NCI-H82 (cell line): ENCODE measurements at places on chromosomes 7 and 10.

GRCh38 chr7:50359995-50360925, 55.7 kb downstream of the IKZF1 start:
- peak; percentile 73 for DNase-seq

DNA sequence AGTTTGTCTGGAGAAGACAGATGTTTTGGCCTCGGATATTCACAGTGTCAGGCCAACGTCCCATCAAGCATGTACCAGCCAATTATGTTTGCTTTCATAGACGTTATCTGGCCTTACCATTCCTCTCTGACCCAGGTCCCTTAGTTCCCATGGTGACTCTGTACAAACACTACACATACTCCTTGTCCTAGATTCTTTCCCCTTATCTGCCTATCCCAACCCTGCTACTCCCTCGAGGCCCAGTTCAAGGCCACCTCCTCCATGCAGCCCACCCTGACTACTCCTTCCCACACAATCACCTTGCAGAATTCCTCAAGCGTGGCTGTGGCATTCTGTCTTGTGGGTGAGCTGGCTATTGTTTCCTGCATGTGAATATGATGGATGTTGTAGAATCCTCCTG, 155.2 kb downstream of the PRKAG2 start:
- no peak for DNase-seq

GRCh38 chr7:111762211-111762610, 199.9 kb upstream of the IMMP2L start:
- DNase-seq, result no peak

DNA sequence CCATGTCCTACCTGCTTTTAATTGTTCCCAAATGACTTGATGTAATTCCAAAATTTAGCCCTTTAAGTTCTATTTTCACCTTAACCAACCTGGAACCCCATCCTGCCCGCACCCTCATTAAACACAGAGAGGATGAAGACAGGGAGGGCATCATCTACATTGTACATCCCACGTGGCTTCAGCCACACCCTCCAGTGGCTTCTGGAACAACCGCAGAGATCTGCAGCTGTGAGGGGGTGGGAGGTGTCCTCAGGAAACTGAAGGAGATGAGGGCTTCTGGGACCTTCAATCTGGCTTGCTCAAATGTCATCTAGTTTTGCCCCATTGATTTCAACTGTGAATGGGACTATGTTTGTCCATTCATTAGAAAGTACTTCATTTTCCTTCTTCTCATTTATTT, 39.0 kb downstream of the AKR1B1 start:
- no peak for DNase-seq

DNA sequence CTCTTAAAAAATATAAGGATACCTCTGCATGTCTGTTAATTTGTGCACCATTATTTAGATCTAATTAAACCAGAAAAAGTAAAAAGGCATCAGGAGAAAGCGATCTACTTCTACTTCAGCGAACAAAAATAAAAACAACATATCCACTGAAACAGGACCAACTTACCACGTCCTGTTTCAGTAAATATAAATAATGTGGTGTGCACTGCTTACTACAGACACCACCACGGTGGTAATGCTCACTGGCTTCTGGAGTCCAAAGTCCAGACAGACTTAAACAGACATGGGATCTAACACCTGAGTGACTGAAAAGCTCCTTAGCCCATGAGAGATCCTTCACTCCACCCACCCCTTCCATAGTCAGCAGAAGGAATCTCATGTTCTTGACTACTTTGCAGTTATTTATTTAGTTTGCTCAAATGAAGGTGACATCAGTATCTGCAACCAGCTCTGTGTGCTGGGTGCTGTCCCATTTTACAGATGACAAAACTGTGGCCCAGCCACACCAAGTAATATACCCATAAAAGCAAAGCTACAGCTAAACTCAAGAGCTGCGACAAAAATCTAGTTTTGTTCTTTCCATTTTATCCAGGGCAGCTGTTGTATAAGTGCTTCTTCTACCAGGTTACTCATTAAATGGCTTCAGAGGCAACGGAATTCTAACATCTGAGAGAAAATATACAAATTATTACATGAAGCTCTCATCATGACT, 62.1 kb upstream of the NCAPG2 start:
- DNase-seq, result no peak

DNA sequence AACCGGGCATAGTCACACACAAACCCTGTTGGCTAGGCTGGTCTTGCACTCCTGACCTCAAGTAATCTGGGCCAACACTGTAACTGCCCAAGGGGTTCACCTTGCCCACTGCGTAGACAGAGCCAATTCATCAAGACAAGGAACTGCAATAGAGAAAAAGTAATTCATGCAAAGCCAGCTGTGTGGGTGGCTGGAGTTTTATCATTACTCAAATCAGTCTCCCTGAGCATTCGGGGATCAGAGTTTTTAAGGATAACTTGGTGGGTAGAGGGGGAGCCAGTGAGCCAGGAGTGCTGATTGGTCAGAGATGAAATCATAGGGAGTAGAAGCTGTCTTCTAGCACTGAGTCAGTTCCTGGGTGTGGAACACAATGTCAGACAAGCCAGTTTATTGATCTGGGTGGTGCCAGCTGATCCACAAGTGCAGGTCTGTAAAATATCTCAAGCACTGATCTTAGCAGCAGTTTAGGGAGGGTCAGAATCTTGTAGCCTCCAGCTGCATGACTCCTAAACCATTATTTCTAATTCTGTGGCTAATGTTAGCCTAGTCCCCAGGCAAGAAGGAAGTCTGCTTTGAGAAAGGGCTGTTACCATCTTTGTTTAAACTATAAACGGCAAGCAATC, 15.6 kb upstream of the FXYD4 start:
- DNase-seq, result no peak

DNA sequence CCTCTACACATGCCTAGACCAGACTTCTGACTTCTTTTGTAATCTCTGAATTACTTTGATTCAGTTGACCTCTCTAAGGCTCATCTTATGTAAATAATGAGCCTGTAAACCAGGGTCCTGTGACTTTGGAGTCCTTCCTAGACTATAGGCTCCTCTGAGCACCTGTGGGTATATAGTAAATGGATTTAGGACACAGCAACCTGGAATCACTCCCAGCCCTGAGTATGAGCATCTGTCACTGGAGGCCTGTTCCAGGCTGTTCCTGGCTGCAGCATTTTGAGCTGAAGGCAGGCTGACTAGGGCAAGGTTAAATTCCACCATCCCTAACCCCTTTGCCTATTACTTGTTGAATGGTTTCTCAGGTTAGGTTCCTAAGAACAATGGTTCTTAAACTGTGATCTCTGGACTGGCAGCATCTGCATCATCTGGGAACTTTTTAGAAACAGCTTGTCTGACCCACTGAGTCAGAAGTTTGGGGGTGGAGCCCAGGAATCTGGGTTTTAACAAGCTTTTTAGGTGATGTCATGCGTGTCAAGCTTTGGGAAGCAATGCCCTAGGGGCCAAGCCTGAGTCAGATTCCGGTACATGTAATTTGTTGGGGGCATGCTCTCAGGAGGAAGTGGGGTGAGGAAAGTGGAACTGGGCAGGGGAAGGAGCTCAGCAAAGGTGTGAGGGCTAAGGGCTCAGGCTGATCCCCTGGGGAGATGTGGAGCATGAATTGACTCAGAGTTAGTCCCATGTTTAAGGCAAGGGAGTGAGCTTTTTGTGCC, 28.2 kb downstream of the MINDY4 start:
- peak; percentile 48 for DNase-seq

- DNase-seq, result no peak
Measured at GRCh38 chr10:116136261-116136660, 136.7 kb downstream of the GFRA1 start.

GRCh38 chr10:34816085-34816496, 995 bp upstream of the PARD3 start:
- DNase-seq, result peak; percentile 43

DNA sequence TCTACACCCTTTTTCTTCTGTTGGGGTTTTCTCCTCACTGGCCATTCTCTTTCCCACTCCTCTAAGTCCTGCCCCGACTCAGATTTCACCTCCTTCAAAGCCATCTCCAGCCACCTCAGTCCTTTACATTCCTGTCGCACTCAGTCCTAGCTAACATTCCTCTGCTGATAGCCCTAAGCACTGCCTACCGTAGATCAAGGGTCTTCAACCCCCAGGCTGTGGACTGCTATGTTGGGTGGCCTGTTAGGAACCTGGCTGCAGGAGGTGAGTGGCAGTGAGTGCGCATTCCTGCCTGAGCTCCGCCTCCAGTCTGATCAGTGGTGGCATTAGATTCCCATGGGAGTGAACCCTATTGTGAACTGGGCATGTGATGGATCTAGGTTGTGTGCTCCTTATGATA, 11.2 kb downstream of the PFKFB3 start:
- no peak for DNase-seq

GRCh38 chr10:74104996-74105395, 45.6 kb downstream of the AP3M1 start:
- no peak for DNase-seq

DNA sequence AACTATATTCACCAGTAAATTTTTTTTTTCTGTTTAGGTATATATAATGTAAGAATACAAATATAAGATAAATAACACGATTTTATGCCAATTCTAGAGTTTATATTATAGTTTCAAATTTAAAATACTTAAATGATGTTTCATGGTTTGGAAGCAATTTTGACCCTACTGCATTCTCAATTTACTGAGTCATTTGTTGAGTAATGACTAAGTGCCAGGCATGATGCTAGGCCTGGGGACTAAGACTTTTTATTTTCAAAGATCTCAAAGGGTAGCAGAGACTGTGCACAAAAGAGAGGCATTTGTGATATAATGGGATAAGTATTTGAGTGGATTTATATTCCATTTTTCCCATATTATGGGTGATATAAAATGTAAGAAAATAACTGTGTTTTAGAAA, 78.9 kb upstream of the SMIM30 start:
- DNase-seq, result no peak

DNA sequence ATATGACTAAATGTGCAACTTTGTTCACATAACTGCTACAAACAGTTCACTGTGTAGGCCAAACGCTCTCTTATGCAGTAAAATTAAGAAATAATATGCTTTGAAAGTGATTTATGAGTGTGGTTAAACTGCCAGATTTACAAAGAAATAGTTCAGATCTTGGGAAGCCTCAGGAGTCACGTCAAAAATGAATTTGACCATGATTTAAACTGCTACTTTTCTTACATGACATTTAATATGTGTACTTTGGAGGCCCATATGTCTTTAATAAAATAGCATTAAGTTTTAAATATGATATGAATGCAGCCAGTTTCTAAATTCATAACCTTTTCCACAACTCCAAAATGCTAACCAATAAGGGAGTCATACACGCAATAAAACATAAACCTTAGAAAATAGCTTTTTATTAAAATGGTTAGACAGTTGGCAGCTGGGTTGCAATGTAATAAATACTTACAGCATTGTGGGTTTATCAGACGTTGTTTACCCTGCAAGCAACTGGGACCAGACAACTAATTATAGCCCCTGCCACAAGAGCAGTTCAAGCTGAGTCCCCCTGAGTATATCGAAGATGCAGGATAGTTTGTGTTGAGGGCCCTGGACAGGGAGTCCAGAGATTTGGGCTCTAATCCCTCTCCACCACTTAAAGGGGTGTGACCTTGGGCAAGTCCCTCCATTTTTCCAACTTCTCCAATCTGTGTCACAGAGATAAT, 640.4 kb downstream of the LRMDA start:
- DNase-seq, result peak; percentile 9

- no peak for DNase-seq
Measured at GRCh38 chr7:143511593-143512047, 33.9 kb downstream of the TAS2R41 start.

DNA sequence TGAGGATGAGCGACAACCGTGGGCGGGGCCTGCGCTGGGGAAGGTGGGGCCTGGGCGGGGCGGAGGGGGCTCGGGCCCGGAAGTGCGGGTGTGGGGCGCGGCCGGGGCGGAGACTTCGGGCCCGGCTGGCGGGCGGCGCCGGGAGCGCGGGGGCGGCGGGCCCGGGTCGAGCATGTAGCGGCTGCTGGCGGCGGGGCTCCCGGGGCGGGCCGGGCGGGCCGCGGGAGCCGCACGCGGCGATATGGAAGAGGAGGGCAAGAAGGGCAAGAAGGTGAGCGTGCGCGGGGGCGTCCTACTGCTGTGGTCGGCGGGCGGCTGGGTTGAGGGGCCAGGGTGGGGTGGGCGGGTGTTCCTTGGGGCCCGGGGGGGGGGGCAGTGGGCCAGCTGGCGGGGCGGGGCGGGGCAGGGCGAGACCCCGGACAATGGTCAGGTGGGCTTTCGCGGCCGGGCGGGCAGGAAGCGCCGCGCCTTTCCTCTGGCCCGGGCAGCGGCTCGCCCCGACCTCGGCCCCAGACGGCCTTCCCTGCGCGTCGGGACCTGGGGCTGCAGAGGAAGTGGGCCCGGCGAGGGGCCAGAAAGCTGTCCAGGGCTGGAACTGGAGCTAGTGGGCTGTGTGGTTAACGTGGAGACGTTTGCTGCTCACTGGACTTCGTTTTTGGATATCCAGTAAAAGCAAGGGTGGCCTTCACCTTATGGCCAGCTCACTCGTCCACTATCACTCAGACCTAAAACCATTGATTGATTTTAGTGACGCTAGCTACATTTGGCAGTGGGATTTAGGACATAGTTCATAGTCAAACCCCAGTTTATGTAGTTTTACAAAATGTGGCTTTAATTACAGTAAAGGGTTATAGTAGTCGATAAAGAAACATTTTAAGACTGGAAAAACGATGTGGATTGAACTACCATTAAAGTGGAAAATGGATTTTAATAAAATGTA, at the start of gene CCM2:
Gene CCM2, plus strand, starts transcription at position 109 of the 940 bp plus-strand sequence. Its CDS starts 133 bp downstream, at position 242.
- peak; percentile 71 for DNase-seq

DNA sequence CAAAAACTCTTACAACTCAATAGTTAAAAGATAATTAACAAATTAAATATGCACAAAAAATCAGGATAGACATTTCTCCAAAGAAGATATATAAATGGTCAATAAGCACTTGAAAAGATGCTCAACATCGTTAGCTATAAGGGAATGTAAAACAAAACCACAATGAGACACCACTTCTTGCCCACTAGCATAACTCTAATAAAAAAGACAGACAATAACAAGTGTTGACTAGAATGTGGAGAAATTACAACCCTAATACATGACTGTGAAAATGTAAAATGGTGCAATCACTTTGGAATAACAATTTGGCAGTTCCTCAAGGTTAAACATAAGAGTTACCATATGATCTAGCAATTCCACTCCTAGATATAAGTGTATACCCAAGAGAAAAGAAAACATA, 74.3 kb upstream of the PCGF5 start:
- no peak for DNase-seq

DNA sequence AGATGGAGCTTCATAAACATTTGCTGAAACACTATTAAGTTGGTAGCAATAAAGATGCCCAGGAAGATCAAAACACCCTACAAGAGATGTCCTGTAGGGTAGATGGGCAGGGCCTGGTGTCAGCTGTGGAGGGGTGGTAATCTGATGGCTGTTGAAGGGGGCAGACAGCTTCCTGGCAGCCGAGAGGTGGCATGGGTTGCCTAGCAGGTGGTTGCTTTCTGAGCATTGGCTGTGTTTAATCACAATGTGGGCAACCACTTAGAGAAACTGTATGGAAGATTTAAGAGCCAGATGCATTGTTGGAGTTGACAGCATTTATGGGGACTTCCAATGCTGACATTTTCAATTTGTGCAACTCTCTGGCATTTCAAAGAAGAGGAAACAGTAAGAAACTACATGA, 79.9 kb upstream of the SLC26A5 start:
- no peak for DNase-seq

DNA sequence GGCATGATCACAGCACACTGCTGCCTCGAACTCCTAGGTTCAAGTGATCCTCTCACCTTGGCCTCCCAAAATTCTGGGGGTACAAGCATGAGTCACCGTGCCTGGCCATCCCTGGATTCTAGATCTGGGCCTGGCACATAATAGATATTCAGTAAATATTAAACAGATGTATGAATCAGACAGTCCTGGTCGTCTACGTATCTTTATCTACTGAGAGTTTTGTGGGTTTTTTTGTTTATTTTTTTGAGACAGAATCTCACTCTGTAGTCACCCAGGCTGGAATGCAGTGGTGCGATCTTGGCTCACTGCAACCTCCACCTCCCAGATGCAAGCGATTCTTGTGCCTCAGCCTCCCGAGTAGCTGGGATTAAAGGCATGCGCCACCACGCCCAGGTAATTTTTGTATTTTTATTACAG, 24.3 kb upstream of the ITGB1 start:
- DNase-seq, result no peak
